ENCODE measurements at places on chromosomes 11 and 22.

GRCh38 chr11:33787076-33787475, 12.8 kb upstream of the FBXO3 start:
- no peak for DNase-seq

GRCh38 chr11:8253566-8253965, 10.1 kb downstream of the LMO1 start:
- no peak for DNase-seq

DNA sequence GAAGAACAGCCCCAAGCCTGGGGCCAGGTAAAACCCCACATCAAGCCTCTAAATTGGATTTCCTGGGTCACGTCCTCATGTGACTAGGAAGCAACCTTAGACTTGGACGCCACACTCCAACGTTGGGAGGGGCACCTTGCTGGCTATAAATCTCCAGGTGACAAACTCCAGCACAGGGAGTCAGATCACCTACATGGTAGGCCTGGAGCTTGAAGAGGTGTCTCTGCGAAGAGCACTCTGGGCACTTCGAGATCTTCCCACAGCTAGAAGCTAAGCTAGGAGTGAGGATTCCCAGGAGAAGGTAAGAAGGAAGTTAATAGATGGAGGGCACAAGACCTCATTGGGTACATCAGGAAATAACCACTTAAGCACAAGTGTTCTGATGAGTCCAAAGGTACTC, 77.1 kb upstream of the GNAZ start:
- no peak for DNase-seq

DNA sequence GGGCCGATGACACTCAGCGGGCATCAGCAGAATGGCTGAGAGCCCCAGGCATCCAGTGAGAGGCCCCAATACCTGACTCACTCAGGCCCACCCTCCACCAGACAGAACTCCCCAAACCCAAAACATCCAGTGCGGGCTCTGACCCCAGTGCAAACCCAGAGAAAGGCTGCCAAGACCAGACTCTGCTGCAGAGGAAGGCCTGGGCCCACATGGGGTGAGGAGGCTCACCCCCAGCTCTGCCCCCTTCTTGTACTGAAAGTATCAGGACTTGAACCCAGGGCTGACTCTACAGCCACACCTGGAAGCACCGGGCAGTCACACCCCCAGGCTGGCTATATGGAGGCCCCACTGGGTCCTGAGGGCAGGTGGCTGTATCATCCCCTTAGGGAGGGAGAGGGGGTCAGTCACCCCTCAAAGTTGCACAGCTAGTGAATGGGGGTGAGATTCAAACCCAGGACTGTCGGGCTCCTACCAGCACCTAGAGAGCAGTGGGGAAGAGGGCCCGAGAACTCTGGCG, 49.3 kb downstream of the IGLL1 start:
- no peak for DNase-seq

- no peak for DNase-seq
Observed at GRCh38 chr22:45067731-45068130, 57.9 kb upstream of the PHF21B start.

GRCh38 chr11:131025020-131025419, 108.7 kb upstream of the SNX19 start:
- peak; percentile 60 for DNase-seq

DNA sequence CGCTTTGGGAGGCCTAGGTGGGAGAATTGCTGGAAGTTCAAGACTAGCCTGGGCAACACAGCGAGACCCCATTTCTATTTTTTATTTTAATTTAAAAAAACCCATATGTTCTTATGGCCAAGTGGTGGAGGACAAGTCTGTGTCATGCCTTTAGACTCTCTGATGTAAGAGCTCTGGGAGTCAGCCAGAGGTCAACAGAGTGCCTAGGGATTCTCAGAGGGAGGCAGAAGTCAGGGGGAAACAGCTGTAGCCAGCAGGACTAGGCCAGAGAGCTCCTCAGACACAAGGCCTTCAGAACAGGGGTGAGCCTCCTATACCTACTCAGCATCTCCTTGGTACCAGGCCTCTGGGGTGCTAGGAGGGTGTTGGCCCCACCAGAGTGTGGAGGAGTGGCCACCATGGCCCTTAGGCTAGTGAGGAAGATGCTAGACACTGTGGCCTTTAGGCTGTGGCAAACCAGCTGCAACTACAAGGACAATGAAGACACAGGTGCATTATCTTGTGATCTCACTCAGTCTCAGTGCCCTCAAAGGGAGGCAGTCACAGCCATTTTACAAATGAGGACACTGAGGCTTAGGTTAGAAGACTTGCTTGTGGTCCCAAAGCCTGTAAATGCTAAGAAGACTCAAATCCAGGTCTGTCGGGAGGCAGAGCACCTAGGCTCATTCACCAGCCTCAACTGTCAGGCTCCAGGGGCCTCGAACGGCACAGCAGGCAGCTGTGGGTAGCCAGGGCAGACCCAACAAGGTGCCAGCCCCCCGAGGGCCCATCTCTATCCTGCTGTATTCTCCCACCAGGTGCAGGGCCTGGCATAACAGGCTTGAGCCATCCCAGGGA, 5.0 kb downstream of the ZP1 start:
- DNase-seq: peak; percentile 29

DNA sequence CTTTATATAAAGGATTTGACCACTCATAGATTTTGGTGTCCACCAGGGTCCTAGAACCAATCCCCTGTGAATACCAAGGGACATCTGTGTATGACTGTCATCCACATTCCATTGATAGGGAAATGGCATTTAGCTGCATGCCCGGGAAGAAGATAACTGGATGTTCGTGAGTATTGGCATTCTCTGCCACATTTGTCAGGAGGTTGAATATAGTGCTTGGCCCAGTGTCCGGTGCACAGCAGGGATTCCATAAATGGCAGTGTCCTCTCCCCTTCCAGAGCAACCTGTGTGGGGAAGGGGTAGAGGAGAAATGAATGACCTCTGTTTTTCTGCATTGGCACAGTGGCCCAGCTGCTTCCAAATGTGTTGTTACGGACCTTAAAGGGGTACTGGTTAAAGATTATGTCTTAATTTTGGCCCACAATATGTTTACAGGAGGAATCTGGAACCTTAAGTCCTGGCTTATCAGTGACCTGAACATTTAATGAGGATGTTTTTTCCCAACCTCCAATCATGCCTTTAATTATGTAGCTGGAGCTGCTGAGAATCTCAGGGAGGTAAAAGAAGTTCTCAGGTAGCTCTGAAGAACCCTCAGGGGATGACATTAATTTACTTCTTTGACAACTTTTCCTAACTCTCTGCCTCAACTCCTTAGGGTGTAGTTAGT, 33.6 kb upstream of the OR4B1 start:
- no peak for DNase-seq

GRCh38 chr22:20959578-20960461, 7.2 kb upstream of the AIFM3 start:
- DNase-seq: no peak

- no peak for DNase-seq
Observed at GRCh38 chr11:46348566-46349401, 1.5 kb downstream of the DGKZ start.

GRCh38 chr11:100981196-100981824, 148.3 kb downstream of the PGR start:
- DNase-seq: peak; percentile 77

- no peak for DNase-seq
Observed at GRCh38 chr22:37377138-37377537, 50.1 kb downstream of the ELFN2 start.

DNA sequence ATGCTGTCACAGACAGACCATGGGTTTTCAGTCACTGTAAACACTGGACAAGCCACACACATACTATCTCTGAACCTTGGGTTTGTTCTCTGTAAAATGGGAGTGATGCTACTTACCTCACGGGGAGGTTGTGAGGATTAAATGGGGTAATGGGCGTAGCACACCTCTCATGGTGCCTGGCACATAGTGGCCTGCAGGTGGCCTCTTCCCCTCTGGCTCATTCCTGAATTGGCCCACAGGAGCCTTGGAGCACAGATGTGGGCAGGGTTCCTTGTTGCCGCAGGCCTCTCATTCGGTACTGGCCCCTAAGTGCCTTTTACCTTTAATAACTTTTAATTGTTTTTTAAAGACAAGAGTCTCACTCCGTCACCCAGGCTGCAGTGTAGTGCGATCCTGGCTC, 11.7 kb downstream of the MICAL2 start:
- DNase-seq: no peak

- peak; percentile 17 for DNase-seq
Observed at GRCh38 chr11:23988381-23989006, 508.4 kb upstream of the LUZP2 start.

- peak; percentile 34 for DNase-seq
Observed at GRCh38 chr11:107856981-107857517, 1.5 kb downstream of the SLC35F2 start.

DNA sequence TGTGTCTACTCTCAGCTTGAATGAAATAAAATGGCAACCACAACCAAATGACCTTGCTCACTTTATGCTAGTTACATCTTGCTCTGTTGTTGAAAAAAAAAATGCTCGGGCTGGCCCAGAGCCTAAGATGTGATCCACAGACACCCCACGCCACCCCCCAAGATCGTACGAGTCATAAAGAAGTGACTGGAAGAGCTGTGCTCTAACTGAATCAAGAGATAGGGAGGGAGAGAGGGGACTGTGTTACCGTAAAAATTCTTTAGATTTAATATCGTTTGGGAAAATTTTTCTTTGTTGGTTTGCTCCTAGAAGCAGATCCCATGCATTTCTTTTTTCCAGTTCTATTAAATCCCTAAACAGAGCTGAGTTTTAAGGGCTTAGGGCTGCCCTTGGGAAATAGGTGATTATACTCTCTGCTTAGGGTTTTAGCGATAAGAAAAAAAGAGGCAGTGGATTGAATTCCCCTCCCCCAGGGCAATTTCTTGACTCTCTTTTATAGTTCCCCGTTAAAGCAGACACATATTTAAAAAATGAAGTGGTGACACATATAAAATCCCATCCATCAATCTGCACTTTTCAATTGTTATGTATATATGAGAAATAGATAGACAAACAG, 14.5 kb downstream of the MAML2 start:
- DNase-seq: peak; percentile 74

- no peak for DNase-seq
Observed at GRCh38 chr11:43074810-43075209, 237.0 kb upstream of the API5 start.

- no peak for DNase-seq
Observed at GRCh38 chr22:46366801-46367706, 31.5 kb downstream of the TRMU start.

DNA sequence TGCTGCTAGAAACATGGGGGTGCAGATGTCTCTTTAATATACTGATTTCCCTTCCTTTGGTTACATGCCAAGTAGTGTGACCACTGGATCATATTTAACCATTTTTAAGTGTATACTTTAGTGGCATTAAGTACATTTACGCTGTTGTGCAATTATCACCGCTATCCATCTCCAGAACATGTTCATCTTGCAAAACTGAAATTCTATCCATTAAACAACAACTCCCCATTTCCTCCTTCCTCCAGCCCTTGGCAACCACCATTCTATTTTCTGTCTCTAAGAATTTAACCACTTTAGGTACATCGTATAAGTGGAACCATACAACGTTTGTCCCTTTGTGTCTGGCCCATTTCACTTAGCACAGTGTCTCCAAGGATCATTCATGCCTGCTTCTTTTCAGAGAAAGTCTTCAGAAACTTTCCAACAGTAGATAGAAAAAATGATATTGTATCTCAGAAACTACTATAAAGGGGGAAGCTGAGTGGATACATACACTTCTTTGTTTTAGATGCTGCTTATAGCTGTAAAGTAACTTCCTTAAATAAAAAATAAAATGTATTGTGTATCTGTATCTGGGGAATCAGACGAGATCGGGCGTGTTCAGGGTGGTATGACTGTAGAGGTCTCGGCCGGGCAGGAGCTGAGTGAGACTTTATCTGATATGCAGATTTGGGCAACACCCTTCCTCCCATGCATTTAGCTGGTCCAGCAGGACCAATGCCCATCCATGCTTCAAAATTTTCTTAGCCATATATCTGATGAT, 44.6 kb upstream of the ZBED5 start:
- DNase-seq: peak; percentile 69

DNA sequence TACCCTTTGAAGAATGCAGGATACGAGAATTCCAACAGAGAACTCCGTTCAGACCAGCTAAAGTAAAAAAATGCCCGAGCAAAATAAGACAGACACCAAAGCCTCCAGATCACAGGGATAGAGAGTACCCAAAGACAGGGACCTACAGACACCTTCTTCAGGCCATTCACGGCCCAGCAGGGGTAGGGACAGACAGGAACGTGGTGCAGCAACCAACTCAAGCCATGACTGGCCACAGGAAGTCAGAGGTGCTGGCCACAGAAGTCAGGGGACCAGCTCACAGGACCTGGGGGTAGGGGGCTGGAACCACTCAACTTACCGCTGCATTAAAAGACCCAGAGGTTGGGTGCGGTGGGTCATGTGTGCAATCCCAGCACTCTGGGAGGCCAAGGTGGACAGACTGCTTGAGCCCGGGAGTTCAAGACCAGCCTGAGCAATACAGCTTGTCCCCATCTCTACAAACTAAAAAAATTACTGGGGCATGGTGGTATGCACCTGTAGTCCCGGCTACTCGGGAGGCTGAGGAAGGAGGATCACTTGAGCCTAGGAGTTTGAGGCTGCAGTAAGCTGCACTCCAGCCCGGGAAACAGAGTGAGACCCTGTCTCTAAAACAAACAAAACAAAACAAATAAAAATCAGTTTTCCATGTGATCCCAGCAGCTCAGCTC, 39.9 kb upstream of the COMT start:
- no peak for DNase-seq

DNA sequence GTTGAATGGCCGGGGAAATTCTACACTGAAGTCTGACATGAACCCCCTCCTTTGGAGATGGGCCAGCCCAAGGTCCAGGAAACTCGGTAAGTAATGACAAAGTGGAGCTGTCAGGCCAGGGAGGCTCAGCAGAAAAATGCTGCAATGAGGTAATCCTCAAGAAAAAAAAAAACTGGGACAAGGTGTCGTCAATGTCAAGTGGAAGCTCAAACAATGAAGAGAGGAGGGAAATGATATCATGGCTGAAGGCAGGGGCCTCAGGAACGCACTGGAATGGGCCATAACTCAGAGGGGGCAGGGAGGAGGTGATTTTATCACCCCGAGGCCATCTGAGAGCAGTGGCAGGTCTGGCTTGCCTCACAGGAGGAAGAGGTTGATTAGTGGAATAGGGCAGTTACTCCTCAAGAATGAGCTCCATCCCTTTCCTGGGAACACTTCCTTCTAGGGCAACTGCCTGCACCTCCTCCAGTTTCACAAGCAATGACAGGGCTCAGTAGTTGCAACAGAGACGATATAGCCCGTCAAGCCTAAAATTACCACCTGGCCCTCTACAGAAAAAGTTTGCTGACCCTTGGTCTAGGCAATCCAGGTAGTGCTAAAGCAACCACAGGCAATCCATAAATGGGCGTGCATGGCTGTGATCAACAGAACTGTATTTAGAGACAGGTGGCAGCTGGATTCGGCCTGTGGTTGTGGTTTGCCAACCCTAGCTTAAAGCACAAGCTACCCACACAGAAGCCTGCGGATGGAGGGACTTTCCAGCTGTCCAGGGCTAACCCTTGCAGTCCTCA, 65.2 kb downstream of the FBXO7 start:
- DNase-seq: peak; percentile 76

Measured in bronchial epithelial cell (primary cell).